Sciatic nerve (tissue), 2 donors: ENCODE measurements at places on chromosomes 3 and 15. TPM values are rescaled to one million over a fixed set of nuclear protein-coding genes. Genes with fewer than 3 reads are reported as not detected.

The XCR1 gene
- 0.27 TPM for total RNA-seq

The MITF gene
- total RNA-seq = 26.5 TPM

The VGLL3 gene
- total RNA-seq = 130 TPM

The SPTSSB gene
- total RNA-seq = 0.40 TPM

The RPUSD2 gene
- 6.1 TPM for total RNA-seq

The CCR8 gene
- not detected for total RNA-seq

The LRRC28 gene
- total RNA-seq = 24.6 TPM

The RPSA gene
- 447 TPM for total RNA-seq

The LRRN1 gene
- 10.4 TPM for total RNA-seq

The HDC gene
- 8.1 TPM for total RNA-seq

- DNase-seq = no peak
Measured at GRCh38 chr15:95277266-95277665, 1045.9 kb downstream of the MCTP2 start.

- DNase-seq = no peak
Measured at GRCh38 chr3:123523023-123523412, 61.8 kb downstream of the HACD2 start.

DNA sequence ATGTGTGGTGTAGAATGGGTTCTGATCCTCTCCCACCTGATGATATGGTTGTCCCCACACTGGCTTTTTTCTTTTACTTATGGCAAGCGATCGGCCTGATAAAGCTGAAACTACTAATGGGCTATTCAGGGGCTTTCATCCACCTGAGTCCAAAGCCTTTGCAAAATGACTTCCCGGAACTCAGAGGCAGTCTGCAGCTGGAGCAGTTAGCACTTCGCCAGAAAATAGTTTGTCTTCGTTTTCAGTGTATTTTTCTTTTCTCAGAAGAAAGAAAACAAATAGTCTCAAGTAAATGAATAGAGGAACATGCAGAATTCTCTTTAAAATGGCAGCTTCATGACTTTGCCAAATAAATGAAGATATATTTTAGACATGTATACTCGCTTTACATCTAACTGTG lies 306.0 kb upstream of the ADAMTS9 start:
- DNase-seq = no peak

- DNase-seq = peak; percentile 53
Measured at GRCh38 chr15:77030928-77031375, 36.0 kb downstream of the PSTPIP1 start.

DNA sequence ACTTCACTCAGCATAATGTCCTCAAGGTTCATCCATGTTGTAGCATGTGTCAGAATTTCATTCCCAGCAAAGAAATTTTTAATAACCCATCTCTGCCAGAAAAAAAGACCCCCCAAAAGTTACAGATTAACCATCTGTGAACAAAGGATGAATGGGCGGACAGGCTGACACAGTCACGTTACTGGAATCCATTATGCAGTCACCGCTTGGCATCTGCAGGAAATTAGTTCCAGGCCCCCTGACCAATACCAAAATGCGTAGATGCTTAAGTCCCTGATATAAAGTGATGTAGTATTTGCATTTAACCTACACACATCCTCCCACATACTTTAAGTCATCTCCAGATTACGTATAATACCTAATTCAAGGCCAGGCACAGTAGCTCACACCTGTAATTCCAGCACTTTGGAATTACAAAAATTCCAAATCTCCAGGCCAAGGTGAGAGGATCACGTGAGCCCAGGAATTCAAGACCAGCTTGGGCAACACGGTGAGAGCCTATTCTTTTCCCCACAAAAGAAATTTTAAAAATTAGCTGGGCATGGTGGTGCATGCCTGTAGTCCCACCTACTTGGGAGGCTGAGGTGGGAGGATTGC lies 1.5 kb upstream of the SLC12A8 start:
- DNase-seq = no peak

- no peak for DNase-seq
Measured at GRCh38 chr3:70853161-70853944, 540.9 kb upstream of the MDFIC2 start.

GRCh38 chr3:185976100-185976499 lies 38.3 kb upstream of the TRA2B start:
- DNase-seq = no peak
